ENCODE measurements at places on chromosomes 3 and 15. TPM values are rescaled to one million over a fixed set of nuclear protein-coding genes. Genes with fewer than 3 reads are reported as not detected.

DNA sequence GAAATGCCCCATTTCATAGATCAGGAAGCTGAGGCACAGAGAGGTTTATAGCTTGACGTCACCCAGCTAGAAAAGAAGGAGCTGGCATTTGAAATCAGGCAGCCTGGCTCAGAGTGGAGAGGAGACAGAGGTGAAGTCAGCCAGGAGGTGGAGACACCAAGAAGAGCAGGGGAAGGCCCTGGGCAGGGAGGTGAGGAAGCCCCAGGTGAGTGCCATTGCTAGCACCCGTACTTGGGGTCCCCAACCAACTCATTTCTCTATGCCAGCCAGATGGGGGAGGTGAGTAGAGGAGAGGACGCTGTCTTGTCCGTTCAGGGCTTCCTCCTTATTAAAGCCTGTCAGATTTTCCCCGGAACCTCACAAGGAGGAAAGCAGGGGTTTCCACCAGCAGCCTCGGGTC is 149.6 kb upstream of the TLE3 start:
- DNase-seq, result no peak

GRCh38 chr3:88113311-88114162 is 36.2 kb upstream of the C3orf38 start:
- DNase-seq, result peak; percentile 19

- DNase-seq, result no peak
Observed at GRCh38 chr3:137084586-137084985, 126.8 kb downstream of the IL20RB start.

DNA sequence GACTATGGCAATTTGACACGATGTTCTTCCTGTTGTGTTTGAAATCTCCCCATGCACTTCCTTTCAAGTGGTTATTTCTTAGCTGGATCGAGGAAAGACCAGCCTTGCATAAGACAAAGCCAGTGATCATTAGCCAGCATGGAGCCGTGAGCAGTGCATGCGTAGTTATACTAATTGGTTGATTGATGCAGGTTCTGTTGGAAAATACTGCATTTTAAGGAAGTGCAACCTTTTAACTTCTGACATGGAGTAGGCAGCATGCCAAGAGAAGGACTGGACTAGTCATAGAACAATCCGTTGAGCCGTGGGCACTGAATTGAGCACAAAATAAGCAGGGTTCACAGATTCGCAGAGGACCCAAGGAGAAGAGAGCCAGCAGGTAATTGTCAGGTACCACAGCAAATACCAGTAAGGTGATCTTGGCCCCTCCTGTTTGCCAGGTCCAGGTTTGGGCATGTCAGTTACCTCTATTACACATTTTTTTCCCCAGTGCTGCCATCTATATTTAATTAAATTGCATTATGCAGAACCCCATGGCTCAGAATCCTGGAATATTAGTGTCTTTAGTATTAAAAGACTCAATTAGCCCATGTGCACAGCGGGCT is 29.0 kb upstream of the BCL6 start:
- DNase-seq, result no peak

DNA sequence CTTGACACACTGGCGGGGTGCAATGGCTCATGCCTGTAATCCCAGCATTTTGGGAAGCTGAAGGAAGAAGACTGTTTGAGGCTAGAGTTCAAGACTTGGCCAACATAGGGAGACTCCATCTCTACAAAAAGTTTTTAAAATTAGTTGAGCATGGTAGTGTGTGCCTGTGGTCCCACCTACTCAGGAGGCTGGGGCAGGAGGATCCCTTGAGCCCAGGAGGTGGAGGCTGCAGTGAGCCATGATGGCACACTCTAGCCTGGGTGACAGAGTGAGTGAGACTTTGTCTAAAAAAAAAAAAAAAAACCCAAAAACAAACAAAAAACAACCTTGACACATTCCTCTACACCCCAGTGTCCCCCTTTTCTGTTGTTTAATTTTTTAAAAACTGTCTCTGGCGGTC is 4.0 kb upstream of the ITPKA start:
- DNase-seq, result no peak

The CAV3 gene
- total RNA-seq, result not detected

DNA sequence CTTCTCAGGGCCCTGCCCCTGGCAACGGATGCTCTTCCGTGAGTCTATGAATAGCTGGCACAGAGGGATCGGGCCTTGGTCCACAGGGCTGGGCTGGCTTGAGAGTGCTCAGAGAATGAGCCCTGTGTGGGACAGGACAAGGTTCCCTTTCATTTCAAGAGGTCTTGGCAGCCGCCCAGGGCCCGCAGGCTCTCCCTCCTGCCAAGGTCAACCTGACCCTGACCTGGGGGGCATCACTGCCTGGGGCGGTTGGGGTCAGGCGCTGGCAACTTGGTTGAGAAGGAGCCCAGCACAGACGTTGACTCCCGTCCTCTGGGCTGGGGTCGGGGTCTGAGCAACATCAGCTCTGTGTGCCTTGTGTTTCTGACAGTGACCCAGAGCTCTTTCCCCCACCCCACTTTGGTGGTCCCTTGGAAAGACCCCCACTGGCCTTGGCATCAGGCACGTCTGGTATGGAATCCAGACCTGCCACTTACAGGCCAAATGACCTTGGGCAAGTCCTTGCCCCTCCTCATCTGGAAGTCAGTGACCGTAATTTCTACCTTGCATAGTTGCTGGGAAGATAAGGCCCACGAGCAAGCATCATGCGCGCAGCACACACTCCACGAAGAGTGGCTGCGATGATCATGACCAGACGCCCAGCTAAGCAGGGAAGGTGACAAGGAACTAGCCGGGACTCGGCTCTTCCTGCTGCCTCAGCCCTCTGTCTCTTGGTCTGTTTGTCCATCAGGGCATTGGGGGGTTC is 36.4 kb downstream of the EPHB3 start:
- DNase-seq, result no peak

DNA sequence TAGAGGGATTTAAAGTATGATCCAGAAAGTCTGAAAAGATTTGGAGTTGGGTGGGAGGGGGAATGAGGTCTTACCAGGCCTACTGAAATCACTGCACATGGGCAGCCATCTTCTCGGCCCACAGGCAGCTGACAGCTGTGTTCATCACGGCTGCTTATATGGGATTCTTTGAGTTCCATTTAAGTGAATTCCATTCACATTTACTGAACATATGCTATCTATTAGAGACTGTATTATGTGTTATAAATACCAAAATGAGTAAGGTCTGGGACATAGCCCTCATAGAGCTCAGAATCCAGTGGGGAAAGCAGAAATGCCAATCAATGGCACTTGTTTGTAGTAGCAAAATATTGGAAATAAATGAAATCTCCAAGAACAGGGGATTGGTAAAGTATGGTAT is 91.1 kb downstream of the TRIM42 start:
- DNase-seq, result no peak

- DNase-seq, result no peak
Observed at GRCh38 chr3:24264011-24264410, 230.6 kb downstream of the THRB start.

The SLC38A3 gene
- not detected for total RNA-seq

The NDN gene
- total RNA-seq, result 25.0 TPM

GRCh38 chr3:136021803-136022202 is 56.3 kb downstream of the PPP2R3A start:
- no peak for DNase-seq

The NBEAL2 gene
- total RNA-seq, result 24.3 TPM

The HDC gene
- not detected for total RNA-seq

GRCh38 chr3:66744521-66744920 is 243.7 kb upstream of the LRIG1 start:
- no peak for DNase-seq

The SYNPR gene
- not detected for total RNA-seq

DNA sequence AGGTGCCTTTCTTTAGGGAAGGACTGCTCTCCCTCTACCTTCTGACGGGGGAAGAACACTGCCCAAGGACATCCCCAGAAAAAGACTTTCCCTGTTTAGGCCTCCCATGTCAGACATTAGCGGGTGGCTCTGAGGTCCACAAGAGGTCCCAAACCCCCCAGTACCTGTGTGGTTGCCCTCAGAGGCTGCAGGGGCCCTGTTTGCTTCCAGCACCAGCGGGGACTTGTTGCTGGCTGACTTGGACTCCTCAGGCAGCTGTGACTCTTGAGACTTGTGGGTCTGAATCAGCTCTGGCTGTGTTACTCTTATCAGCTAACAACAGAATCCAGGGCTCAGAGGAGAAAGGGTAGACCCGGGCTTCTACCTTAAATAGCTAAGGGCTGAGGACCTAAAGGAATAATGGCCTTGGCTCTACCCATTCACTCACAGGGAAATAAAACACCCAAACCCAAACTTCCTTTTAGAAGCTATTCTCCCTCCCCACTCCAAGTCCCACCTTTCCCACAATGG is 39.2 kb downstream of the SEMA3G start:
- no peak for DNase-seq

DNA sequence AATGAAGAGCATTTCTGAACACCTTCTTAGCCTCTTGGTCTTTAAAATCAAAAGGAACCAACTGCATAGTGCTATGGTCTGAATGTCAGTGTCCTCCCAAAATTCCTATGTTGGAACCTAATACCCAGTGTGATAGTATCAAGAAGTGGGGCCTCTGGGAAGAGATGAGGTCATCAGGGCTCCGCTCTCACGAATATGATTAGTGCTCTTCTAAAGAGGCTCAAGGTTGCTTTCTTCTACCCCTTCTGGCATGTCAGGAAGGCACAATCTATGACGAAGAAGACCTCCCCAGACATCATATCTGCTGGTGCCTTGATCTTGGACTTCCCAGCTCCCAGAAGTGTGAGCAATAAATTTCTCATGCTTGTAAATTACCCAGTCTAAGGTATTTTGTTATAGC is 209.5 kb downstream of the MAGI1 start:
- no peak for DNase-seq

The PLAAT1 gene
- 0.26 TPM for total RNA-seq

The KNSTRN gene
- total RNA-seq, result 48.5 TPM

DNA sequence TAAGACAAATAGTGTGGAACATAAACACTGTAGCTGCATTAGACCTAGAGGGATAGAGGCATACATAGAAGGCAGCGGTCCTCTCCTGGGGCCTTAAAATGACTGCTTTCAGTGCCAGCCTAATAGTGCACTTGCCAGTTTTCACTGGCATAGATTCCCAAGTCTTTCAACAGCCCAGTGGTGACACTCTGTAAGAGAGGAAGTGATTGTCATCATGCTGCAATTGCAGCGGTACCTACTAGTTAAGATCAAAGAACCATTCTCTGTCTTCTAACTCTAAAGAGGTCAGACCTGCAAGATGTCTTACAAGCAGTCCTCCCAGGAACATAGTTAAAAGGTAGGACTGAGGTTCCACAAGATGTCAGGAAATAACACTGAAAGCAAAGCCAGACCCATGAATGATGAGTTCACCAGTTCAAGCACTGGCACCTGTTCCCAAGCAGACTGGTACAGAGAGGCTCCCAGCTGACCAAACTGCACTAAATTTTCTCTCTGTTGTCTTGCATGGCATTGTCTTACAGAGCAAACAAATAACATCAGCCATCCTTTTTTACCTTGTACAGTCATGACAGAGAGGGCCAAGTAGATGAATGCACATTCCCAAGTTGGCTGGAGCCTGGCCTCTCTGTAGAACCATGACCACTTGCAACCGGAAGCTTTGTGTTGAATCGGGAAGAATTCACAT is 100.5 kb upstream of the SKOR1 start:
- DNase-seq, result no peak

The CCR1 gene
- not detected for total RNA-seq

- DNase-seq, result no peak
Observed at GRCh38 chr3:48222616-48223513, at the start of gene CAMP. Gene CAMP (plus strand): TSS chr3:48223495. CDS start chr3:48223512, 17 bp downstream.

- DNase-seq, result no peak
Observed at GRCh38 chr3:13539671-13540070, 9.3 kb upstream of the FBLN2 start.

GRCh38 chr3:150599611-150600297 is 3.4 kb upstream of the SELENOT start:
- peak; percentile 65 for DNase-seq

The ZBTB47 gene
- 17.3 TPM for total RNA-seq

DNA sequence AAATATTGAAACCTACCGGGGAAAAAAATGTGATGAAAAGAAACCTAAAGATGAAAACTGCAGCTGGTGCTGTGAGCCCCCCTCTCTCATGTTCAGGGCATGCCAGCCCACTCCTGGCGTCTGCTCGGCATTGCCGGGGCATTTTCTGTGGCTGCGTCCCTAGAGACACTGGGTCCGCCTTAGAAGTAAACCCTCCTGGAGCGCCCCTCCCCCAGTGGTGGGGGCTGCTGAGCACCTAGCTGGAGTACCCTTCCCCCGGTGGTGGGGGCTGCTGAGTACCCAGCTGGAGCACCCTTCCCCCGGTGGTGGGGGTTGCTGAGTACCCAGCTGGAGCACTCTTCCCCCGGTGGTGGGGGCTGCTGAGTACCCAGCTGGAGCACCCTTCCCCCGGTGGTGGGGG is 24.5 kb upstream of the GABRA5 start:
- no peak for DNase-seq

The IQCF5 gene
- total RNA-seq, result not detected

DNA sequence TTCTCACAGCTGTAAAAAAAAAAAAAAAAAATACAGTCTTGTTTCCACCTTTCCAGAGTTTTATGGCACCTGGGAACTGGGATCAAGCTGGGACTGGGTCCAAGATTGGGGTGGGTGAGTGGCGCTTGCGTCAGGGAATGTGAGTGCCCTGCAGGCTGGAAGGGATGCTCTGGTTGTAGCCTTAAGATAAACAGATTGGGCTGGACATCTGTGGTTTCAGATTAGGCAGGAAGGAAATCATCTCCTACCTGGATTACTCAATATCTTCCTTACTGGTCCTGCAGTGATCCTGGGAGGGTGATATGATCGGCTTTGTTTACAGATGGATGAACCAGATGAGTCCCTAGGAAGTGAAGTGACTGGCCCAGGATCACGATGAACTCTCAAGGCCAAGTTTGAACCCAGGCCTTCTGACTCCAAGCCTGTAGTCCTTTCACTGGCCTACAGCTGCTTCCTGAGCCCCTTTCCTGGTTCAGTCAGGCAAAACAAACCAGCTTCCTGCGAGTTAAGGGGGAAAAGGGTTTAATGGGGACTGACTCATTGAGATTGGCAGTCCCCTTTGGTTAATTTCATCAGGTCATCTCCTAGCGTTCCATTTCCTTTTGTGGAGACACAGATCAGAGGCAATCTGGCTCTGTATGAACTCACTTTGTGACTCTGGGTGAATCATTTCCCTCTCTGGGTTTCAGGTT is 179.8 kb downstream of the THSD4 start:
- DNase-seq, result peak; percentile 100

DNA sequence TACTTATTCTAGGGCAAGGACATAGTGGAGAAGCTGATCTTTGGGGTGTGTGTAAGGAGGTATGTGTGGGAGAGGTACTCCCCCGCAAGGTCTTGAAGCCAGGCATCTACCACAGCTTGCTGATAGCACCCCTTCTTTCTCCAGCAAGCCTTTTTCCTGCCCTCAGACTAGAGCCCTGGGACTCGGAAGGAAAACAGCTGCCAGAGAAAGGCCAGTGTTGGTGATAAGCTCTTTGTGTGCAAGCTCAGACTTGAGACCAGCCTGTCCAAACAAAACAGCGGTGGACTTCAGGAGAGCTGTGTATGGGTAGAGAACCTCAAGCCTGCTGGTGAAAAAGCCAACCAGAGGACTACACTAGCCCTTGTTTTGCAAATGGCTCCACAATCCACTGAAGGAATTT is 1028.6 kb downstream of the MCTP2 start:
- DNase-seq, result peak; percentile 68

The HES1 gene
- 23.8 TPM for total RNA-seq

The SLC28A2 gene
- total RNA-seq, result not detected

- DNase-seq, result no peak
Observed at GRCh38 chr15:40510201-40510600, 39.4 kb downstream of the CHST14 start.

All from pulmonary artery endothelial cell (primary cell).